ENCODE measurements at places on chromosomes 2 and 18. TPM values are rescaled to one million over a fixed set of nuclear protein-coding genes. Genes with fewer than 3 reads are reported as not detected.

- H3K36me3 ChIP-seq, result no peaks in the 10 kb centered on the region
- no peak for DNase-seq
- H3K4me3 ChIP-seq, result no peak overlapping the region
- no peaks in the 10 kb centered on the region for H3K4me1 ChIP-seq
These were observed 27.4 kb upstream of the CUL3 start for GRCh38 chr2:224612578-224612977.

DNA sequence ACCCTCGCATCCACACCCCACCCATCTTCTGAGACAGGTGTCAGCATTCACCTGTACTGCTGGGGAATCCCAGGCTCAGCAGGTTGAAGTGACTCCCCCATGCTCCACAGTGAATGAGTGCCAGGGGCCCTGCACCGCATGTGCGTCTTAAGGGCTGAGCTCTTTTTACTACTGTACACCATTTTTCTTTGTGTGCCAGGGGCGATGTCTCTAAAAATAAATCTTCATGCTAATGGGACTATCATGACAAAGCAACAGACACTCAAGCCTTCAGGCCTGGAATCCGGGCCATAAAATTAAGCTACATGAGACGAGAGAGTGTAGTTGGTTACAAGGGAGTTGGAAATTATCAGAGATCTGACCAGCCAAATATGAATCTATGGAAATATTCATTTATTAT lies 294.8 kb downstream of the LPIN1 start:
- no peak overlapping the region for H3K4me3 ChIP-seq
- H3K4me1 ChIP-seq, result no peaks in the 10 kb centered on the region
- no peak overlapping the region for H3K27ac ChIP-seq

- H3K27me3 ChIP-seq, result no peaks in the 10 kb centered on the region
- no peaks in the 10 kb centered on the region for H3K4me1 ChIP-seq
- H3K36me3 ChIP-seq, result no peaks in the 10 kb centered on the region
These were observed 45.0 kb downstream of the NBEAL1 start for GRCh38 chr2:203059567-203060240.

DNA sequence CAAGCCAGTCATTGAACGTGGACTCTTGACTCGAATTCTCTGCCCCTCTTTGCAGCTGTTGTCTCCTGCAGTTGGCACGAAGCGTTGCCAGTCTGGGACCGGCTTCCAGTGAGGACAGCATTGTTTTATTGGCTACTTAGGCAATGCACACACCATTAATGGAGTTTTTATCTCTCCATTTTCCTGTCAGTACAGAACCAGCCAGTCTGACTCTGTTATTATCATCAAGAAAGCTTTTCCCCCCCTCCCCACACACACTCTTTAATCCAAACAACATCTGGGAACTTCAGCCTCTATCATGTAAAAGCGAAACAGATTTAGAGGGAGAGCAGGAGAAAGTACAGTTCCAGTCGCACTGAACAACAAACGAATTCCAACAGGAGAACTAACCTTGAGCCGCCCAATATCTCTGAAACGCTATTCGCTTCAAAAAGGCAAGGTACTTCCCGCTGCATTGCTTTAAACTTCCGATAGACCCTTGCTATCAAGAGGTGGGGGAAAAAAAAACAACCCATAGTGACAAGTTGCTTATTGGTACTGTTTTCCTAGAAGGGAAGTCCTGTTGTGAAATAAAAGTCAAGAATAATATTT lies 38.2 kb downstream of the ACVR1 start:
- H3K36me3 ChIP-seq, result no peaks in the 10 kb centered on the region
- DNase-seq, result peak; percentile 31
- H3K4me3 ChIP-seq, result no peak overlapping the region
- H3K4me1 ChIP-seq, result peaks cover 44% of the 10 kb centered on the region
- H3K27me3 ChIP-seq, result no peaks in the 10 kb centered on the region

Gene KIAA2012
- total RNA-seq, result not detected

DNA sequence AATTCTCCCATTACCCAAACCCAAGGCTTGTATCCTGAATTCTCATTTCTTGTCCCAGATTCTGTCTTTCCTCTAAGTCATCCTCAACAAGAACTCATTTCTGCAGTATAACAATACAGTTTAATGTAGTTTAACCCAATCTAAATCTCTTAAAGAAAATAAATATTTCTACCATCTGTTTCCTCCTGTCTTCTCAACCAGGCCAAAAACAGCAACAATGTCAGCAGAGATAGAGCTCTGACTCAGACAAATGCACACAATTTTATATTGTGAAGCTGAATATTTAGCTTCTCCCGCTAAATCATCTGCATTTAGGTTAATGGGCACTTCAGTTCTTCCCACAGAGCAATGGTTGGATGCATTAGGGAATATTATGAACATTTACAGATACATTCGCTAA lies 35.7 kb upstream of the KYNU start:
- no peaks in the 10 kb centered on the region for H3K36me3 ChIP-seq
- H3K27ac ChIP-seq, result no peak overlapping the region
- H3K4me1 ChIP-seq, result no peaks in the 10 kb centered on the region
- H3K4me3 ChIP-seq, result no peak overlapping the region

GRCh38 chr2:12774395-12774727 lies 57.6 kb downstream of the TRIB2 start:
- no peak overlapping the region for H3K27ac ChIP-seq
- no peak for DNase-seq
- no peaks in the 10 kb centered on the region for H3K4me1 ChIP-seq
- H3K4me3 ChIP-seq, result no peak overlapping the region
- no peaks in the 10 kb centered on the region for H3K36me3 ChIP-seq

Gene MARCO
- total RNA-seq, result 3.6 TPM

DNA sequence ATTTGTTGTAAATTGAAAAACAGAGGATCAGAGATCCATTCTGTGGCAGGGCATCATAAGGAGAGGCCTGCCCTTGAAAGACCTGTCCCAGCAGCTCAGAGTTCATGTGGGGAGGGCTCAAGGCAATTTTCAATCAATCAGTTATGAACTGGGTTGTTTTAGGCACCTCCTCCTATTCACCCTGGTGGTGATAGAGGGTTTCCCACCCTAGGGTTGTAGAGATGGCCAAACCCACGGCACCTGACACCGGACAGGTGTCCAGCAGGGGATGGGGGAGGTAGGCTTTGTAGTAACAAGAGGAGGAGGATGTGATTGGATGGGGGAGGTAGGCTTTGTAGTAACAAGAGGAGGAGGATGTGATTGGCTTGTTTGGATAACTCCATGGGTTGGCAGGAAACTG lies 205.7 kb downstream of the SOCS6 start:
- H3K4me3 ChIP-seq, result no peak overlapping the region
- H3K4me1 ChIP-seq, result peaks cover 3% of the 10 kb centered on the region
- no peak overlapping the region for H3K27ac ChIP-seq

DNA sequence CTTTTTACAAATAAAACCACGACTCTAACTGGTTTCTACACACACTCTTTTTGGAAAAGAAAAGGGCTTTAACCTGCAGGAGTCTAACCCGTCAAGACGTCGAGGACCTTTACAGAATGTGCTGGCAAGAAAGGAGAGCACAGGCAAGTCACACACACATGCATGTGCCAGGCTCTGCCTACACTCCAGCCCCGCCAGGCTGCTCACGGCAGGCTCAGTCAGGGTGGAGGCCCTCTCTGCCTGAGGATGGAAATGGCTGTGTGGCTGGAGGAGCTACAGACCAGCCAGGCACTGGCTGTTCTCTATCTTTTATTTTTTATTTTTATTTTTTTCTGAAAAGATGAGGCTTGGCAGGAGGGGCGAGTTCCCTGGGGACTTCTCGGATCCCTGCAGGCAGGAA lies 10.2 kb downstream of the SIX3 start:
- no peak overlapping the region for H3K27ac ChIP-seq
- H3K4me1 ChIP-seq, result peaks cover 18% of the 10 kb centered on the region
- no peaks in the 10 kb centered on the region for H3K27me3 ChIP-seq
- no peak for DNase-seq
- no peak overlapping the region for H3K4me3 ChIP-seq

Gene RND3
- 4.5 TPM for total RNA-seq

Gene SH3BP4
- 61.6 TPM for total RNA-seq

DNA sequence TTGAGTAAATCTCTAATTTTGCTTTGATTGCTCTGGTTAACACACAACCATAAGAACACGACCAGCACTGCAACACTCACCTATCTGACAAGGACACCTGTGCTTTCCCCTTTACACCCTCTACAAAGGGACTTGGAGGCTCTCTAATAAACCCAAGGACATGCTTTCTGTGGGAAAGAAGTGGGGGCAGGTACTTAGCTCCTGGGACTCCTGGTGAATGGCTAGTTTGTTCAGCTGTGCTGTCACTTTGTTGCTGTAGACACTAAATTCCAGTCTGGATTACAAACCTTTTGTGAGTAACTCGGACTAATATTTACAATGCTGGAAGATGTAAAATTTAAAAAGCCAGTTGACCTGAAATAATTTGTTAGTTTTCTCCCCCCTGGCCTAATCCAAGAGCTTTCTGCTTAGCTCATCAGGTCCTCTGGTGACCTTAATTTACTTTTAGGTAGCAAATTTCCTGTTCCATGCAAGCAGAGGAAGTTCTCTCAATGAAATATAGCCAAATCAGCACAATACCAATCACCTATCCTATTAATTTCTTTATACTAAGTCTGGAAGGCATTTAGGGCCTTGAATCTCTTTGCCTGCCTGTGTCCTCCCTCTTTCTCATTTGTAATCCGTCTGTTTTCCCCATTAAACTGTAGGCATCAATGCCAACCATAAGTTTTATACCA lies 67.5 kb downstream of the PLCL1 start:
- H3K4me1 ChIP-seq, result peaks cover 5% of the 10 kb centered on the region
- H3K27ac ChIP-seq, result no peak overlapping the region
- no peaks in the 10 kb centered on the region for H3K36me3 ChIP-seq
- no peak overlapping the region for H3K4me3 ChIP-seq
- no peak for DNase-seq
- no peaks in the 10 kb centered on the region for H3K27me3 ChIP-seq

GRCh38 chr2:218386505-218387368 lies 4.7 kb downstream of the SLC11A1 start:
- no peak for DNase-seq
- H3K4me1 ChIP-seq, result no peaks in the 10 kb centered on the region
- H3K36me3 ChIP-seq, result no peaks in the 10 kb centered on the region
- H3K4me3 ChIP-seq, result no peak overlapping the region
- no peaks in the 10 kb centered on the region for H3K27me3 ChIP-seq

Gene ST8SIA5
- 0.12 TPM for total RNA-seq

Gene FBXO15
- total RNA-seq, result 0.64 TPM

GRCh38 chr2:152335016-152335725 lies at the start of gene FMNL2:
TSS of gene FMNL2 (plus strand) at chr2:152335174.
- H3K4me1 ChIP-seq, result no peaks in the 10 kb centered on the region
- no peaks in the 10 kb centered on the region for H3K36me3 ChIP-seq
- peak within 1 kb of the TSS; percentile 96 for H3K4me3 ChIP-seq
- H3K27me3 ChIP-seq, result no peaks in the 10 kb centered on the region
- DNase-seq, result peak; percentile 89
- peak within 1 kb of the TSS; percentile 85 for H3K27ac ChIP-seq

Gene FAM124B
- total RNA-seq, result 0.42 TPM

- H3K27me3 ChIP-seq, result no peaks in the 10 kb centered on the region
- no peak overlapping the region for H3K27ac ChIP-seq
- no peaks in the 10 kb centered on the region for H3K36me3 ChIP-seq
- H3K4me3 ChIP-seq, result no peak overlapping the region
- DNase-seq, result no peak
These were observed 23.4 kb upstream of the CREG2 start for GRCh38 chr2:101410746-101411145.

- no peak overlapping the region for H3K4me3 ChIP-seq
- H3K27me3 ChIP-seq, result peaks cover 7% of the 10 kb centered on the region
- no peak for DNase-seq
These were observed 63.3 kb upstream of the GALNT5 start for GRCh38 chr2:157194097-157194688.

Gene GALNT14
- 2.2 TPM for total RNA-seq

- H3K4me1 ChIP-seq, result peaks cover 20% of the 10 kb centered on the region
- no peak overlapping the region for H3K4me3 ChIP-seq
- peak overlapping the region; percentile 37 for H3K27ac ChIP-seq
- H3K36me3 ChIP-seq, result no peaks in the 10 kb centered on the region
- H3K27me3 ChIP-seq, result no peaks in the 10 kb centered on the region
These were observed 56.9 kb upstream of the CCDC141 start for GRCh38 chr2:179106676-179107428.

Gene POTEI
- total RNA-seq, result 0.09 TPM

DNA sequence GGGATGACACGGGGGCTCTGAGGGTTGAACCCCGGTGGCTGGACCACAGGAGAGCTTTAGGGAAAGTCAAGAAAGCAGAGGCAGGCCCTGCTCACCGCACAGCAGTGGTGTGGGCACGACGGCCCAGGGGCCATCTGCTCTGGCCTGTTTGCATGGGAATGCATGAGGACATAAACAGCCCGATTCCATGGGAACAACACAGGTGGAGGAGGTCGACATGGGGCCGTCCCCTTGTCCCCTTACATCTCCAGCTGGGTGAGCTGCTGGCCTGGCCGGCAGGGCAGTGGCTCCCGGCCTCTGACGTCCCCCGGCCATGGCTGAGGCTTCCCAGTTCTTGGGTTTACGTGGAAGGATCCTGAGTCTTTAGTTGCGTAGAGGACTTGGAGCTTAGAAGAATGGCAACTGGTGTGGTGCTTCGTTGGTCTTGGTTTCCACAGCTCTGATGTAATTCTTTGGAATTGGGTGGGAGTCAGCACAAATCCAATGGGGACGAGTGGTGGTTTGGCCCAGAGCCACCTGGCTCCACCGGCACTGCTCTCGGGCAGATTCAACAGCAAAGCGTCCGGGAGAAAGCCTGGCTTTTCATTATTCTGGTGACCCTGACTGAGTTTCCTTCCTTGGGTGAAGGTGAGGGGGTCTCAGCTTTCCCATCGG lies 98.3 kb upstream of the HDAC4 start:
- no peaks in the 10 kb centered on the region for H3K36me3 ChIP-seq
- H3K27ac ChIP-seq, result no peak overlapping the region
- no peak for DNase-seq
- H3K4me1 ChIP-seq, result no peaks in the 10 kb centered on the region

DNA sequence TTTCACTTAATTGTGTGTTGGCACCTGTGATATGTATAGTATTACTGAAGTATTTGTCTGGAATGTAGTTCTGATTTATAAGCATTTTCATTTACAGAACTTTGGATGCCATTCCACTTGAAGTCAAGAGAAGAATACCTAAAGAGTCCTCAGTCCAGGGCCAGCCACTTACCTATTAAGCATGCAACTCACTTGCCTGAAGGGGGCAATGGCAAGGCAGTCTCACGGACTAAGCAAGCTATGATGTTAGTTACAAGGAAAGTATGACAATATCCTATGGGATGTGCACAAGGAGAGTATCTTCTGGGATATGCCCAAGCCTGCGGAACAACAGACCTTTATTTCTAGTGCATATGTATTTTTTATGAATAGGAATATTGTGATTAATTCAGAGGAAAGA lies 369.4 kb upstream of the GCFC2 start:
- H3K4me1 ChIP-seq, result no peaks in the 10 kb centered on the region
- DNase-seq, result no peak
- H3K27me3 ChIP-seq, result no peaks in the 10 kb centered on the region
- no peaks in the 10 kb centered on the region for H3K36me3 ChIP-seq
- H3K27ac ChIP-seq, result no peak overlapping the region

DNA sequence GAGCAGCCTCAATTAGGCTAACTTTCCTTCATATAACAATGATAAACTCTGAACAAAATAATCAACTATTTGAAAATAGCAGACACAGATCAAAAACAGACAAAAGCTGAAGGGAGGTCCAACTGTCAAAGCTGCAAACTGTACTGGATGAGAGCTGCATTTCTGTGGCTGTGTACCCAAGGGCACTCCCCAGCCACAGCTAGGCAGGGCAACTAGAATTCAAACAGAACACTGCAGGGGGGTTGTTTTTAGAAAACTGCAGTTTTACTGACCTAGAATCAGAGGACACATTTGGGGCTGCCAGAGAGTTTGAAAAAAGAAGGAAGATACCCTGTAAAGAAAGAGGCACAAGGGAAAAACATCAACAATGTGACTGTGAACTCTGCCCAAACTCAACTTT lies 56.8 kb downstream of the SMAD2 start:
- no peaks in the 10 kb centered on the region for H3K27me3 ChIP-seq
- no peak for DNase-seq
- H3K4me1 ChIP-seq, result peaks cover 5% of the 10 kb centered on the region
- H3K27ac ChIP-seq, result no peak overlapping the region

Measured in pancreas (tissue), 10 donors.